ENCODE measurements at places on chromosomes 4 and X.

DNA sequence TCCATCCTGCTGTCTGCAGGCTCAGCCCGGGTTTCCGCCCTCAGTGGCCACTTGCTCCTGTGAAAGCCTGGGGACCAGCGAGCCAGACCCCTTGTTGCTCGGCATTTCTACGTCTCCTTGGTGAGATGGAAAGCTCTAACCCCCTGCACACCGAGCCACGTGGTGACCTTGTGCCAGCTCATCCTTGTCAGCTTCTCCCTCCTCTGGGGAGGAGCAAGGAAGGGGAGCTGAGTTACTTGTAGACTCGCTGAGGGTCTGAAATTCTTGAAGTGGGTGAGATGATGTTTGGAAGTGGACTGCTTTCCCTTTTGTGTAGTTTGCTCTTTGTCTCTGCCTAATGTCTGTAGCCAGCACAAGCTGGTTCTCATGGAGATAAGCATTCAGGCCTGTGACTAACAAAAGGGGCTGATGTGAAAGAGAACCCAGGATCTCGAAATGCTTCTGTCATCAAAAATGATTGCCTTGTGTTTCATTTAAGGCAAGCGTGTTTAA lies 29.3 kb downstream of the RGS12 start:
- no peak for DNase-seq

DNA sequence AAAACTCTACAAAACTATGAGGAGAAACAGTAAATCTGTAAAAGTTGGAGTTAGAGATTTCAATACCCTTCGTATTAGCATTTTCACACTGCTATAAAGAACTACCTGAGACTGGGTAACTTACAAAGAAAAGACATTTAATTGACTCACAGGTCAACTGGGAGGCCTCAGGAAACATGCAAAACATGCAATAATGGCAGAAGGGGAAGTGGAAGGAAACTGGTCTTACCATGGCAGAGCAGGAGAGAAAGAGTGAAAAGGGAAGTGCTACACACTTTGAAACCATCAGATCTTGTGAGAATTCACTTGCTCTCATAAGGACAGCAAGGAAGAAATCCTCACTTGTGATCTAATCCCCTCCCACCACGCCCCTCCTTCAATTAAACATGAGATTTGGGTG lies 949.9 kb downstream of the TECRL start:
- DNase-seq = no peak

DNA sequence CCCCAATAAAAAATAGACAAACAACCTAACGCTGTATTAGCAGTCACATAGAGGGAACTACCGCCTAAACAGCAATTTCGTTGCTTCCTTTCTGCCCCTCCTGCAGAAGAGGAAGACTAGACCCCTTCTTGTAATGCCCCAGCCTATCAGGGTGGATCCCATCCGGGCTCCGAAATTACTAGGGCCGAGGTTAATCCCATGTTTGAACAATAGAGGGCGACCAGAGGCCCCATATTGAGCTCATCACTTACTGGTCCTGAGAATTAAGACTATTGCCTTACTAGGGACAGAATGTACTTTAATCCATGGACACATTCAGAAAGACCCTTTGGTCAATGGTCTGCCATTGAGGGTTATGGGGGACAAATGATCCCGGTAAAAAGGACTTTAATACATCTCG lies 11.8 kb upstream of the ZNF630 start:
- DNase-seq = no peak

GRCh38 chr4:142405695-142406498 lies 440.2 kb downstream of the INPP4B start:
- no peak for DNase-seq

- DNase-seq = no peak
Observed at GRCh38 chr4:135508006-135508714, 1306.6 kb upstream of the PABPC4L start.

- DNase-seq = no peak
Observed at GRCh38 chrX:50613846-50614245, 143.2 kb upstream of the DGKK start.

- no peak for DNase-seq
Observed at GRCh38 chrX:17441965-17442364, 67.0 kb downstream of the NHS start.

GRCh38 chrX:22247169-22247568 lies 25.5 kb upstream of the CBLL2 start:
- no peak for DNase-seq

DNA sequence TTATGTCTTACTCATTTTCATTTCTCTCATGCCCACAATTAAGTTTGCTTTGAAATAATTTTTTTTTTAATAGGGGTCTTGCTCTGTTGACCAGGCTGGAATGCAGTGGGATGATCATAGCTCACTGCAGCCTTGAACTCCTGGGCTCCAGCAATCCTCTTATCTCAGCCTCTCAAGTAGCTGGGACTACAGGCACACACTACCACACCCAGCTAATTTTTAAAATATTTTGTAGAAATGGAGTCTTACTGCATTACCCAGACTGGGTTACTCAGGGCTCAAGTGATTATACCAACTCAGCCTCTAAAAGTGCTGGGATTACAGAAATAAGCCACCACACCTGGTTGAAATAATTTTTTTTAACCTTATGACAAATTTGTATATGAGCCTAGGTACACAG lies 19.2 kb upstream of the MAB21L2 start:
- DNase-seq = no peak

- DNase-seq = no peak
Observed at GRCh38 chr4:32876546-32876945, 2156.4 kb downstream of the PCDH7 start.

DNA sequence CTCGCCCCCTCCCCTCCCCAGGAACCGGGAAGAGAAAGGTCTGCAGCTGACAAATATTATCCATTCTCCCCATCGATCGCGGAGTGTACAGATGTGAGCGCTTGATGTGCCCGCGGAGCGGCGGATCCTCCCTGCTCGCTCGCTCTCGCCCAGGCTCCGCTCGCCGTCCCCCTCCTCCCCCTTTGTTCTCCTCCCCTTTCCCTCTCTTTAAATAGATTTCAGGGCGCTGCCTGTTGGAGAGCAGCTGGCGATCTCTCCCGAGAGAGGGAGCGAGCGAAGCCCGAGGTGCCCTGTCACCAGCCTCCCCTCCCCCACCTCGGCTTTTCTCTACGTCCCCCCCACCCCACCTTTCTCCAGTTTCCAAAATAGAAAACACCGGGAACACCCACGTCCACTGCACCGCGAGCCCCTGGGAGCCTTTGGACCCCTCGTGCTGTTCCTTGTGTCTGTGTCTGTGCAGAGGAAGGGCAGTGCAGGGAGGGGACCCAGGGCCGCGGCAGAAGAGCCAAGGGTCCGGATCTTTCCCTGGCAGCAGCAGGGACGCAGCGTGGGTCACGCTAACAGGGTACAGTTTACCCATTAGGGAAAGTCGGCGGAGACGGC lies 56.6 kb upstream of the BCOR start:
- DNase-seq = no peak

DNA sequence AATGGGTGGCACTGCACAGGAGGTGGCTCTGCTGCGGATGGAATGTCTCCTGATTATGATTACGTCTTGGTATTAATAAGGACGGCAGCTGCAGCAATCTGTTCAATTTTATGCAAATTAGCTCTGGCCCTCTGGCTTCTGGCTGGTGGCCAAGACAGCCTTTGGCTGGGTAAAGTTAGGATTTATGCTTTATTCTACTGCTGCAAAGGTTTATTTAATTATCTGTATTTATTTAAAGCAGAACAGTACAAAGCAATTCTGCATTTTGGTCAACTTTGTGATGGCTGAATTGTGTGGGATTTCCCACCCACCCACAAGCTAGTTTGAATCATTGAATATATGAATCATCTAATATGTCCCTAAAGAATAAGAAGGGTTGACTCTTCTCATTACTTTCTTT lies 745.6 kb upstream of the FAM241A start:
- DNase-seq = no peak

DNA sequence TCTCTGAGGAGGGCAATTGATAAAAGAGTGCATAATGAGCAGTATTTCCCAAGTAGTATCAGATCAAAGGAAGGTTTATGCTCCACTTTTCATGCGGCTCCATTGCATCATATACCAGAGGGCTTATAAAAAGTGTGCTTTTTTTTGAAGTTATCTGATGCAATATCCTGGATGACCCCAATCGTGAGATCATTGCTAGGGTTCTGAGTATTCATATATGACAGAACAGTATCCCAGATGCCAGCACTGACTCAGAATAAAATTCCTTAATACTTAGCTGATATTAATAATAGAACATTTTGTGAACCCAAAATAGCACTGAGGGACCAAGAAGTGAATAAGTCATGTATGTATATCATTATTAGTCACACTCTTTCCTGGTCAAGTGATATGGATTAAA lies 945.5 kb upstream of the AGA start:
- DNase-seq = no peak

DNA sequence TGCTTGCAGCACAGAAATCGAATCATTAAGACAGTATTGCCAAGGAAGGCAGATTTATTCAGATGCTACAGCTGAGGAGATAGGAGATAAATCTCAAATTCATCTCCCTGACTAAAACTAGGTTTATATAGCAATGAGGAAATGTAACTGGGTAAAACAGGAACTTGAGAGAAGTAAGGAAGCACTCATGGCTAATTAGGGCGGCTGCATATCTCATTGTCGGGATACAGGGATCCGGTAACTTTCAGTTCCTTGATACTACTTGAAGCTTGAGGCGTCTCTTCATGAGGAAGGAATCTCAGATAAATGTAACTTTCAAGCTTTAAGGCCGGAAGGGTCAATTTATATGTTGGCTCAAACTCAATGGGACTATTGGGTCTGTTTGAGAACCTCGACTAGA lies 129.2 kb upstream of the WDR1 start:
- DNase-seq = no peak

DNA sequence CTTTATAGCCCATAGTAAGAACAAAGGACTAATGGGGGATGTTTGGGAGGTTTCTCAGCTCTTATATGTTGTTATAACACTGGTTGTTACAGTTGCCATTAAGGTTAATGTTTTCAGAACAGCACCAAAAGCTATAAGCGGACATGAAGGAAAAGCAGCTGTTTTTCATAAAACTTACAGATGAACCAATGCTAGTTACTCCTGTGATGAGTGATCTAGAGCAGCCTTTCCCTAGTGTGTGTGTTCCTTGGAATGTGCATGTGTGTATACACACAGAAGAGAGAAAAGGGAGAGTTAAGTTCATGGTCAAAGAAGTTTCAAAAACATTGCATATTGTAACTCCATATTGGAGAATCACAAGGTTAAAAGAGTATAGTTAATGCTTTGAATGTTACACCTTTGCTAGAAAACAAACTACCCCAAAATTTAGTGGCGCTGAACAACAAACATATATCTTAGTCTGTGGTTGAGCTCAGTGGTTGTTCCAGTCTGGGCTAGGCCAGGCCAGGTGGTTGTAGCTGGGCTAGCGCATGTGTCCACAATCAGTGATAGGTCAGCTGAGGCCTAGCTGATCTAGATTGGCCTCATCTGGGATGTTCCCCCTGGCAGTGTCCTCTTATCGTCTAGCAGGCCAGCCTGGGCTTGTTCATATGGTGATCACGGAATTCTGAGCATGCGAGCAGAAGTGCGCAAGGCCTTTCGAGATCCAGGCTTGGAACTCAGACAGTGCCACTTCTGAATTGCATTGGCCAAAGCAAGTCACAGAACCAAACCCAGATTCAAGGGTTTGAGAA lies 151.0 kb downstream of the NHS start:
- no peak for DNase-seq

GRCh38 chr4:16869594-16870245 lies 28.7 kb downstream of the LDB2 start:
- no peak for DNase-seq

DNA sequence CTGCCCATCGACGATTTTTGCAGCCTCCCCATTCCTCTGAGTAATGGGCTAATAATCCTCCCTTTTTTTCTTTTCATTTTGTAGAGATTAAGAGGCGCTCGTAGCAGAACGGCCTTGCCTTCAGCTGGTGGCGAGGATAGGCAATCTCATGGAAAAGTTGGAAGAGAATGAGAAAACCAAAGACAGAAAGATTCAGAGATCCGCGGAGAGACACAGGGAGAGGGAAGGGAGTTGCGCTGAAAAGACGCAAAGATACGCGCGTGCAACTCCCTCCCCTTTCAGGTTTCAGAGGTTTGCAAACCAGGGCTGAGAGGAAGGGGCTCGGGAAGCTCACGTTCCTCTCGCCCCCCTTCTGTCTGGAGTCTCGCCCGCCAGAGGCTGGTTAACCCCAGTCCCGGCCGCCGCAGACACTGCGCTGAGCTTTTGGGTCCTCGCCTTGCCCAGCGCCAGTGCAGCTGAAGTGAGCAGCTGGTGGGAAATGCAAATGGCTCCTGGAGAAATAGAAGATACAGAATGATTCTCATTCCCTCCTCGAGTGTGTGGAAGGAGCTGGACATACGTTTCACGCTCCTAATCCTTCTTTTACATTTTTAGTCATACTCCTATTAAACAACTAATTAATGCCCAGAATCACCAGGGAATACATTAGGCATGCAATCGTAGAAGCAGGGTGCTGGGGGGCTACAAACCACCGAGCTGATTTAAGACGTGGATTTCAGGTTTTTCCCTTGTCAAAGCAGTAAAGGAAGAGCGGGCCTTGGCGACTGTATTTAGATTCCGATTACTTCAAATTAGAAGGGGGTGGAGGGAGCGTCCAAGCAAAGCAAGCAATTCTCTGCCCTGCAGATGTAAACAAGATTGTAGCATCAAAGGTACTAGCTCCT lies 16.6 kb upstream of the PITX2 start:
- no peak for DNase-seq

DNA sequence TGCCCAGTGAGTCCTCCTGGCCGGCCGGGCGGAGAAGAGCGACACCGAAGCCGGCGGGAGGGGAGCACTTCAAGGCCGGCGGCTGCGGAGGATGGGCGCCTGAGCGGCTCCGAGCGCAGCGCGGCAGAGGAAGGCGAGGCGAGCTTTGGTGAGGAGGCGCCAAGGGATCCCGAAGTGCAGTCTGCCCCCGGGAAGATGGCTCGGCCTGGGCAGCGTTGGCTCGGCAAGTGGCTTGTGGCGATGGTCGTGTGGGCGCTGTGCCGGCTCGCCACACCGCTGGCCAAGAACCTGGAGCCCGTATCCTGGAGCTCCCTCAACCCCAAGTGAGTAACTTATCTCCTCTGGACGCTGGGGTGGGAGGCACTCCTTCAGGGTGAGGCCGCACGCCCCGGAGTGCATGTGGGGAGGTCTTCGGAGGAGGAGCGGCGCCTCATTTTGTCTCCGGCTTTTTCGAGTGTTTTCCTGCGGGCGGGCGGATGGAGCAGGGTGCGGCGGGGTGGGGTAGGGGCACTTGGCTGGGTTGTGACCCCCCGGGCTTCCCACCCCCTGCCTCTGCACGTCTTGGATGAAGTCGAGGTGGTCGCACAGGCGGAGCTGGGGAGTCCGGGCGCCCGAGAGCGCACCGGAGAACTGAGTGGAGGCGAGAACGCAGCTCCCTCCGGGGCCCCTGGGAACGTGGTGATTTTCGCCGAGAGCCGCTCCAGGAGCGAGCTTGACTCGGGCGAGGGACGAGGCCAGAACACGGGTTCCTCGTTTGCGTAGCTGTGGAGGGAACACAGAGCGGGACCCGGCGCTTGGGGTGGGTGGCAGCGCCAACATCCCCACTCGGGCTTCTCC lies 979 bp downstream of the EFNB1 start:
- no peak for DNase-seq

DNA sequence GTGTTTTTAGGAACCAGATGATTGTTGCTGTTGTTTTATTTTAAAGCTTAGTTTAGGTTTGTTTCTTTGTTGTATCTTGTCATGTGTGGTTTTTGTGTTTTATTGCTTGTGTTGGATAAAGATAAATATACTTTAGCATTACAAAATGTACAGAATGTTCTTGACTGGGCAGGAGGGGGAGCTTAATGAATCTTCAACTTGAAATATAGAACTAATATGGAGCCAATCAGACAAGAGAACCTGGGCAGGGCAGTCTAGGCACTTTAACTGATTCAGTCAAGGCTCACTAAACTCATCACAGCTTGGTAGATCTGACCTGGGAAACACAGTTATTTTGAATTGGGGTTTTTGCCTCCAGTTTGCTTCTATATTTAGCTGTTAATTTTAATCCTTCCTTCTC lies 304.2 kb downstream of the ARHGAP24 start:
- no peak for DNase-seq

All from stimulated activated CD8-positive, alpha-beta memory T cell treated with anti-CD3 and anti-CD28 coated beads, Interleukin-7, amount 100 ng/mL, for 1 hour (primary cell).